ENCODE measurements at places on chromosomes 5 and 9. TPM values are rescaled to one million over a fixed set of nuclear protein-coding genes. Genes with fewer than 3 reads are reported as not detected.
A peak's percentile ranks its signal among the peaks of the same experiment; 100 is the strongest.

Gene ADAMTS2
- total RNA-seq: 21.3 TPM

Gene ZNF782
- total RNA-seq: 2.9 TPM

Gene ANKRD20A1
- total RNA-seq: 16.5 TPM

Gene BTNL8
- 0.31 TPM for total RNA-seq

Gene SMIM33
- total RNA-seq: not detected

Gene MYMK
- not detected for total RNA-seq

Gene CSF2
- total RNA-seq: not detected

Gene BAAT
- total RNA-seq: 0.14 TPM

Gene SLC4A9
- 0.26 TPM for total RNA-seq

DNA sequence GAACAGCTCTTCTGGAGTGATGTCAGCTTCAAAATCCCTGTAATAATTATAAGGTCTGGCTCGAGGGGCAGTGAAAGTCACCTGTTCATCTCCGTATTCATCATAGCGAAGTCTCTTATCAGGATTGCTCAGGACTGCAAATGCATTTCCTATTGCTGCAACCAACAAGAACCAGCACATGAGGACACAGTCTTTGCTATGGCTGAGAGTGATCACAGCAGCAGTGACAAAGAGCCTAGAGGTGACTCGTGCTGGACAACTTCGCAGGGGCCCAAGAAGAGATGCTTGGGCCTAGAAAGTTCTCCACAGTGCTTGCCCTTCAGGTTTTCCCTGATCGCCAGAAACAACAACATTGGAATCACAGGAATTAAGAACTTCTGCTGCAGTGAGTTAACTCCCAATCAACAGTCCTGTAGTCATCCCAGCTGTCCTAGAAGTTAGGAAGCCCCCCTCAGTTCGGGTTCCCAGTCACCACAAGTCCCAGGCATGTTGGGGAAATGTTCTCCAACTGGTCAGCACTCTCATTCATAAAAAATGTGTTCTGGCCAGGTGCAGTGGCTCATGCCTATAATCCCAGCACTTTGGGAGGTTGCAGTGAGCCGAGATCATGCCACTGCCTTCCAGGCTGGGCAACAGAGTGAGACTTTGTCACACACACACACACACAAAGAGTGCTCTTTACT, 13.0 kb downstream of the DNAJC18 start:
- DNase-seq: no peak

DNA sequence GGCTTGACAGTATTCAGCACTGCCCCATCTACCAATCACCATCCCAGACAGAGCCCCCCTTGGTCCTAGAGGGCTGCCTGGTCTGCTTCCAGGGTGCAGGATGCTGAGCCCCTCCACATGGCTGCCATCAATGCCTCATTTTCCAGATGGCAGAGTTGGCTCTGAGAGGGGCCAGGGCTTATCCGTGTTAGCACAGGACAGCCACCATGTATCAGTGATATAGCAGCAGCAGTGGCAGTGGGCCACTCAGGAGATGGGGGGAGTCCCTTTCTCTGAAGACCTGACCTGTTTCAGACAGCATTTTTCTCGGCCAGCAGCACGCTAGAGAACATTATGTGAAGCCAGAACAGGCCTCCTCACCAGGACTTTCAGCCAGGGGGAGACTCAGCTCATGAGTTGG, 1.6 kb upstream of the SMIM32 start:
- DNase-seq: no peak

GRCh38 chr5:134526483-134527155, 1.1 kb downstream of the JADE2 start:
- peak; percentile 92 for DNase-seq

DNA sequence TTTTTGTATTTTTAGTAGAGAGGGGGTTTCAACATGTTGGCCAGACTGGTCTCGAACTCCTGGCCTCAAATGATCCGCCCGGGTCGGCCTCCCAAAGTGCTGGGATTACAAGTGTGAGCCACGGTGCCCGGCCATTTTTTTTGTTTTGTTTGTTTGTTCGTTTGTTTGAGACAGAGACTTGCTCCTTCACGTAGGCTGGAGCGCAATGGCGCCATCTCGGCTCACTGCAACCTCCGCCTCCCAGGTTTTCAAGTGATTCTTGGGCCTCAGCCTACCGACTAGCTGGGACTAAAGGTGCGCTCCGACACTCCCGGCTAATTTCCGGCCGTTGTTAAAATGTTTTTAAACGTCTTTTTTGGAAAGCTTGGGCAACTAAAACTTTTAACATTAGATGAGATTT, 54.0 kb downstream of the SHOC1 start:
- no peak for DNase-seq

DNA sequence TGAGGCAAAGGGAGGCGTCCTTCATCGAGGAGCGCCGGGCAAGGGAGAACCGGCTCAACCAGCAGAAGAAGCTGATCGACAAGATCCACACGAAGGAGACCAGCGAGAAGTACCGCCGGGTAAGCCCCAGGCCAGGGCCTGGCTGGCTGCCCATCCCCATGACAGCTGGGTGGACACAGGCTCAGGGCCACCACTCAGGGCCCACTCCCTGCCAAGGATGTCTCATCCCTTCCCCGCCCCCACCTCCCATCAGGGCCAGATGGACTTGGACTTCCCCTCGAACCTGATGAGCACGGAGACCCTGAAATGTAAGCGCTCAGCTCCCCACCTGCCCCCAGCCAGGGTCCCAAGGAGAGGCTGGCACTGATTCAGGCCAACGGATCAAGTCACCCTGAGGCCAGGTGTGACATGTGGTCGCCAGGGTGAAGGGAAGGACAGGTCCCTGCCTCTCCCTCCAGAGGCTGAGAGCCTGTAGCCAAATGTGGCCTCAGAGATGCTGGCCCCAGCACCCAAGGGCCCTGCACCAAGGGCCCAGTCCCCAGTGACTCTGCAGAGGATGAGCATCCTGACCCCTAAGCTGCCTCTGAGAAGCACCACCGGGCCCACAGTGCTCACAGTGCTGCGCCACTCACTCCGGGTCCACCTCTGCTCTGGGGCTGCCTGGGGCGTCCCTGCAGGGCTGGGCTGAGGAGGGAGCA, 3.1 kb upstream of the RABL6 start:
- DNase-seq: peak; percentile 56

DNA sequence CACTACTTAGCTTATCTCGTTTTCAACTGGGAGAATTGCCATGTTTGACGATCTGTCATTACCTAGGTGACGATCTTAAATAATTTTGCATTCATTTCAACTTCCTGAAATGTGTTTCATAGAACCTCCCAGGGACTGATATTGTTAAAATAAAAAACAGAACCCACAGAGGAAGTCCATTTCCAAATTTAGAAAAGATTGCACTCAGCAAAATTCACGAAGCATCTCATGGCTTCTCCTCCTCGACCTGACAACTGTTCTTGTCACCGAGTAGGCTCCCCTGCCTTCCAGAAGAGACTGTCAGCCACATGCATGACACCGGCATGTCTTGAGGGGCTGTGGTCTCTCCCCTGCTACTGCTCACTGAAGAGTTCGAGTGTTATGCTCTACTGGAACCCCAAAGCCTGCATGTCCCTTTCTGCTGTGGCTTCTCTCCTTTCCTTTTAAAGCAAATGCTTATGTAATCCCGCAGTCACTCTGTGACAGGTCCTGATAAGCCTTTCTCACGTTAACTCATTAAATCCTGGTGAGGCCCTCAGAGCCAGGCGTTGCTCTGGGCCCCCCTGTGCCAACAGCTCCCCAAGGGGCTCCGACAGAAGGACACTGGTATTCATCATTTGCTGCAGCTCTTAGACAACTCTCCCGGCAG, 26.8 kb upstream of the ANKRD33B start:
- DNase-seq: no peak

DNA sequence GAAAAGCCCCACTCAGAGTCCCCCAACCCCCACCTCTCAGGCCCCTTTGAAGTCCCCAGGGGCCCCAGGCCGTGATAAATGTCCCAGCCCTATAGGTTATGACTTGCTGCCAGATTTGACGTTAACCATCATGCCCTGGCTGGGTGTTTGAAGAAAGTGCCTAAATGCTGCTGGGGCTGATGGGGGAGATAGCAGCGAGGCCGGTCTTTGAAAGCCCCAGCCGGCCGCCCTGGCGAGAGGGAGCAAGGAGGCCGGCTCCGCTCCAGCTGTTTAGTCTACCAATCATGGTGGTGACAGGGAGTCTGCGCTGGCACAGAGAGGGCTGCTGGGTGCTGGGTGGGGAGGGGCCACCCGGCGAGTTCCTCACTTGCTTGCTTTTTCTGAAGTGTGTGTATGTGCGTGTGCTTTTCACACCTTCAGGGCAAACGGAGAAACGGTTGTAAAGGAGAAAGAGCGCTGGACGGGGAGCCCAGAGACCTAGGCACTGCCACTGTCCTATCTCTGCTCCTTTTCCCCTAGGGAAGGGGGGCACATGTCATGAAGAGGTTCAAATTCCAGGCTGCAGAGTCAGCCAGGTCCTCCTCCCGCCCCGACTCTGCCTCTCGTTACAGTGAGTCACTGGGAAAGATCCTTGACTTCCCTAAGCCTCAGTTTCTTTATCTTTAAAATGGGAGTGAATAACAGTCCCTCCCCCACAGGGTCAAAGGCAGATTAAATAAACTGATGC, 126.1 kb upstream of the HAND1 start:
- DNase-seq: peak; percentile 66

- DNase-seq: peak; percentile 87
Measured at GRCh38 chr9:97740848-97741821, 44.0 kb upstream of the XPA start.

- no peak for DNase-seq
Measured at GRCh38 chr9:117723986-117724625, 19.9 kb downstream of the TLR4 start.

GRCh38 chr5:135997673-135998335, 31.0 kb upstream of the TGFBI start:
- DNase-seq: no peak

DNA sequence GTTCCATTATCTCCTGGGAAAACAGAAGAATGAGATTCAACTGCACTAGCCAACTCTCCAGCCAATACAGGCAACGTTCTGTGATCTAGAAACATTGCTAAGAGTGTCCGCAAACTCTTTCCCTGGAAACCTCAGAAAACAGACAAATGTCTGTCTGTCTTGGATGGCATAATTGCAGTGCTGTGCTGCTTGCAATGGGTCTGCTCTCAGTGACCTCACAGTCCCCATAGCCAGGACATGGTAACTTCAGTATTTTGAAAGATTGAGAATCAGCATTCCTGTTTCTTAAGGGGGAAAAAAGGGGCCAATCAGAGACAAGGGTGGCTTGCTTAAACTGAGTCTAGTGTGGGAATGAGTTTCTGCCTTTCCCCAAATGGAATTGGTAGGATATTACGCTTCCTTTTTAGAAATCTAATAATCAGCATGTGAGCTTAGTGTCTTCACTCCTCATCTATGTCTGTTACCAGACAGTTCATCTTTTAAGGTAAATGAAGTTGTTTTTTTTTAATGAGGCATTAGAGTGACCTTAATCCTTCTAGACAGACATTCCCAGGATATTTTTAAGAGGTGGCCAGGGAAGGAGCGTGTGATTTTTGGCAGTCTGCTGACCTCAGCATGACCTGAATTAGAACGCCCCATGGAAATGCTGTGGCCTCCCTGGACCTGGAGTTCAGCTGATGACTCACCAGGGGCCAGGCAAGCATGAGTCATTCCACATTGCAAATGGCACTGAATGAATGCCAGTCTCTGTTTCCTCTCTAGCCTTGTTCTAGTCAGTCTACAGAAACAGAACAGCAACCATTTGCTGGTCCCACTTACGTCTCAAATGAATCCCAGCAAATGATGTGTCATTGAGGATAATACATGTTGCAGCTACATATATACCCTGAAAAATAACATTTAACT, 210.2 kb upstream of the ACTBL2 start:
- DNase-seq: peak; percentile 82

DNA sequence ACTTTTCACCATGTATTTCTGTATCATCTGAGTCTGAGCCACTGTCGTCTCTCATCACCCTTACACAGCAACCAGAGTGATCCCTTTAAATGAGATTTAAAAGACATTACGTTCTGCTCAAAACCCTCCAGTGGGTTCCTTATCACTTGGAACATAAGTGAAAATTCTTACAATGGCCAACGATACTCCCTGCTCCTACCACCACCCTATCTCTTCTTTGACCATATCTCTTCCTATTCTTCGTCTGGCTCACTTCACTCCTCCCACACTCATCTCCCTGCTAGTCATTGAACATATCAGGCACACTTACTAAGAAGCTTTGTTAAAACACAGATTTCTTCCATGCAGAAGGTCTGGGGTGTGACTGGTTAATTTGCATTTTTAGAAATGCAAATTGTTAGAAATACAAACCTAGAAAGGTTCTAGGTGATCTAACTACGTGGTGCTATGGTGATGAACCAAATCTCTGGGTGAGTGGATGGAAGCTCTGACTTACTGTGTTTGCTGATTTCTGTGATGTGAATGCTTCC, 166.6 kb upstream of the CD180 start:
- no peak for DNase-seq

DNA sequence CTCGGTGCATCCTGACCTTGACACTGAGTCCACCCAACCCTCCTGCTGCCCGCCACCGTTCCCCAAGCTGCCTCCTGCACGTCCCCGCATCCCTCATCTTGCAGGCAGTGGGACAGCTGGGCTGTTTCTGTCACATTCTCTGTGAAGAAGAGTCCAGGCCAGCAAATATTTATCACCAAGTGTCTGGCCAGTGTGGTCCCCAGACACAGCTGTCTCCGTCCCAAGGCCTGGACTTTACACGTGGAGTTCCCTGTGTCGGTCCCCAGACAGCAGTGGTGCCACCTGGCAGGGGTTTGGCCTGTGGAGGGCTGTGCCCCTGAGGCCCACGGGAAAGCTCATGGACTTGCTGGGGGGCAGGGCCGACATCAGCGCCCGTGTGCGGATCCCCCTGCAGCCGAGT, 9.2 kb upstream of the SLC12A7 start:
- no peak for DNase-seq

- DNase-seq: peak; percentile 86
Measured at GRCh38 chr5:134874831-134875655, 872 bp downstream of the TXNDC15 start.

- DNase-seq: no peak
Measured at GRCh38 chr5:114362977-114363761, 1.3 kb downstream of the KCNN2 start.

DNA sequence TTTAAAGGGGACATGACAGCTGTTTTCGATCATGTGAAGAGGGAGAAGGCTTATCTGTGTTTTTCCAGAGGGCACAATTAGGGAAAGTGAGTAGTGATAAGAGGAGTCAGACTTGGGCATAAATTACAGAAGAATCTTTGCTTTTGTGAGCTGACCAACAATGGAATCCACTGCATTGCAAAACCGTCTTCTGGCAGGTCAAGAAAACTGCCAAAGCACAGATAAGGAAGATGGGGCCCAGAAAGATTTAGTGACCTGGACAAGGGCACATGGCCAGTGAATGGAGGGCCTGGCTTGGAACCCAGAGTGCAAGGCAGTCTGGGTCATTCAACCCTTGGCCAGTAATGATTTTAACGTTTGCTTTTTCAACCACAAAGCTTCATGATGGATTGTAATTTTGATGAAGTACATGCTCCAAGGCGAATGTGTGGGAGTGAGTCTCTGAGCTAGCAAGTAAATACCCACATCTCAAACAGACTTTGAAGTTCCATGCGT, 153.2 kb upstream of the MAST4 start:
- DNase-seq: peak; percentile 35

- DNase-seq: no peak
Measured at GRCh38 chr5:172004824-172005237, 1.6 kb downstream of the FBXW11 start.

- DNase-seq: no peak
Measured at GRCh38 chr9:19901586-19901985, 112.7 kb upstream of the SLC24A2 start.

GRCh38 chr5:157486861-157487260, 26.8 kb downstream of the NIPAL4 start:
- no peak for DNase-seq

GRCh38 chr9:13734601-13735000, 455.1 kb upstream of the MPDZ start:
- DNase-seq: no peak

Measured in right cardiac atrium (tissue), 5 donors.